Body of pancreas (tissue), 4 donors: ENCODE measurements at places on chromosomes 11 and 22. TPM values are rescaled to one million over a fixed set of nuclear protein-coding genes. Genes with fewer than 3 reads are reported as not detected.

DNA sequence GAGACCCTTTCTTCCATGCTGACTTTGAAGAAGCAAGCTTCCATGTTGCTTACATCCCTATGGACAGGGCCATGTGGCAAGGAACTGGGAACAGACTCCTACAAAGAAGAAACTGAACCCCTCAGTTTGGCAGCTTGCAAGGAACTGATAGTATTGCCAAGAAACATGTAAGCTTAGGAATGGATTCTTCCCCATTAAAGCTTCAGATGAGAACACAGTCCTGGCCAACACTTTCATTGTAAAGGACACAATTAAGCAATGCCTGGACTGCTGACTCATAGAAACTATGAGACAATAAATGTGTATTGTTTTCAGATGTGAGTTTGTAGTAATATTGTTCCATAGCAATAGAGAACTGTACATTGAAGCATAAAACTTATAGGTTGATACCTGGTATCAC lies 82.4 kb downstream of the AASDHPPT start:
- H3K36me3 ChIP-seq = no peaks in the 10 kb centered on the region
- no peak overlapping the region for H3K27ac ChIP-seq
- no peak overlapping the region for H3K4me3 ChIP-seq
- H3K4me1 ChIP-seq = peaks cover 4% of the 10 kb centered on the region
- no peak for DNase-seq

GRCh38 chr11:16317712-16318111 lies 38.6 kb downstream of the SOX6 start:
- no peak for DNase-seq
- no peaks in the 10 kb centered on the region for H3K36me3 ChIP-seq
- H3K27ac ChIP-seq = no peak overlapping the region
- no peak overlapping the region for H3K4me3 ChIP-seq

- H3K36me3 ChIP-seq = no peaks in the 10 kb centered on the region
- H3K4me1 ChIP-seq = no peaks in the 10 kb centered on the region
Observed at GRCh38 chr11:21040630-21041029, 371.2 kb downstream of the NELL1 start.

GRCh38 chr11:14625586-14626205 lies 17.9 kb upstream of the PDE3B start:
- H3K4me1 ChIP-seq = peaks cover 4% of the 10 kb centered on the region
- DNase-seq = no peak
- H3K36me3 ChIP-seq = no peaks in the 10 kb centered on the region
- H3K4me3 ChIP-seq = no peak overlapping the region

DNA sequence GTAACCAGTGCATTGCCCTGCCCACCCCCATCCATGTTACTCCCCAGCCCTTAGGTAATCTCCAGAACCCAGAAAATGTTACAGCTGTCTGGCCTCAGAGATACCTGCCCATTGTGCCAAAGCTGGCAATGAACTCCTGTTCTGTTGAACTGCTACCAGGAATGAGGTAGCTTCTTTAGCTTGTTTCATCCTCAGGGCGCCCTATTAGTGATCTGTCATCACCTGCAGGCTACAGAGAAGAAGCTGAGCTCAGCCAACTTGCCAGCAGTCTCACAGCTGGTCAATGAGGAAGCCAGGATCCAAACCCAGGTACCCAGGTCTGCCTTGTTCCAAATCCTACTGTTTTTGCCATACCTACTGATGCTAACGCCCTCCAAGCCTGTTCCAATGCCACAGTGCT lies 88.7 kb downstream of the GALNT18 start:
- no peak overlapping the region for H3K27ac ChIP-seq
- H3K4me1 ChIP-seq = peaks cover 2% of the 10 kb centered on the region
- H3K4me3 ChIP-seq = no peak overlapping the region
- no peaks in the 10 kb centered on the region for H3K36me3 ChIP-seq
- no peak for DNase-seq
- H3K27me3 ChIP-seq = no peaks in the 10 kb centered on the region

- H3K4me1 ChIP-seq = peaks cover 12% of the 10 kb centered on the region
- no peak overlapping the region for H3K4me3 ChIP-seq
- DNase-seq = no peak
- H3K27ac ChIP-seq = no peak overlapping the region
- no peaks in the 10 kb centered on the region for H3K36me3 ChIP-seq
- H3K27me3 ChIP-seq = no peaks in the 10 kb centered on the region
Observed at GRCh38 chr11:111665777-111666176, 63.5 kb downstream of the SIK2 start.

The LYVE1 gene
- total RNA-seq = 31.4 TPM
